ENCODE measurements at places on chromosomes 5 and 9.
A peak's percentile ranks its signal among the peaks of the same experiment; 100 is the strongest.

- no peak for DNase-seq
Observed at GRCh38 chr9:72952381-72952690, 517 bp downstream of the ALDH1A1 start.

- no peak for DNase-seq
Observed at GRCh38 chr9:107170801-107171200, 112.3 kb upstream of the RAD23B start.

DNA sequence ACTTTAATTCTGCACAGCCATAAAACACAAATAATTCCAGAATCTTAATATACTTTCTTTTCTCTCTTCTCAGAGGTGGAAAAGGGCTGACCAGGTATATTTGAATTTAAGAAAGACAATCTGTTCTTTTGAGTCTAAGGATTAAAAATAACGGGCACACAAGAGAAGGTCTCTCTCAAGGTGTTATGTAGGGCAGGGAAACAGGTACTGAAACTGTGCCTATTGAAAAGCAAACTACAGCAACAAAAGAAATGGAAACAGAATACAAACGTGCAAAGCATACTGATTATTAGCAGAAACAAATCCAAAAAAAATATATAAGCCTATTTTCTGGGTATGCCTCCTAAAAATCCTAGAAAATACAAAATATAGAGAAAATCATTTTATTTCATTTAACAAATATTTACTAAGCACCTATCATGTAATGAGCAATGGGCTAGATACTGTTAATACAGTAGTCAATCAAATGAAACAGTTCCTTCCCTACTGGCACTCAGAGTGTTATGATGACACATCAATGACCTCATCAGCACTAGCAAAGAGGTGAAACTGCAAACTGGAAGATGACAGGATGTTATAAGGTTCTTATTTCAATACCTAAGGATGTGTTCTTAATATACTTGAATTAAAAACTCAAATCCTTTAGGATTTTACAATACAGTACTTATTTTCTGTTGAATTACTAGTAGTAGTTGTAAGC is 87.7 kb downstream of the AUH start:
- DNase-seq: no peak

GRCh38 chr5:132055808-132056609 is 4.4 kb upstream of the IL3 start:
- DNase-seq: peak; percentile 38

DNA sequence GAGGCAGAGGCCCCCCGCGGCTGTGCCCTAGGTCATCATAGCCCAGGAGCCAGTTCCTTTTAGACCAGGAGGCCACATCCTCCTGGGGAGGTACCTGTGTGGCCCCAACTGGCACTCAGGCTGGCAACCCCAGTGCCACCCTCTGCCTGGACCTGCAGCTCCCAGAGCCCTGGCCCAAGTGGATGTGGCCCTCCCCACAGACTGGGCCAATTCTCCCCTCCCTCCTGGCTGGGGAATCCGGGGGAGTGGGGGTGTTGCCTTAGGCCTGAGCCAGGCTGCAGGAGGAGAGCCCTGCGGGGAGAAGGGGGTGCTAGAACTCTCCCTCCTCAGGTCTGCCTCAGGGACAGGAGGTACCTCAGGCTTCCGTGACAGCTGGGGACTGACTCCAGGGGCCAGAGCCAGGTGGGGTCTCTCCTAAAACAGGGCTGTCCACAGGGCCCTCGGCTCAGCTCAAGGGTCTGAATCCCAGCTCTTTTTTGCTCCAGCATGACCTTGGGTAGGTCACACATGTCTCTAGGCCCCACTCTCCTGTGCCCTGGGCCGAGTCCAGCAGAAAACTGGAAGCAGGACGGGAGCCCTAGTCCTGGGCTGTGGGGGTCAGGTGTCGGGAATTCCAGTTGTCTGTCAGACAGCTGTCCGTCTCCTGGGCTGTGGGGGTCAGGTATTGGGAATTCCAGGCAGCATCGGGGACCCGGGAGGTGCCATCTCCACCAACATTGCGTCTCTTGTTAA is 9.6 kb downstream of the DNLZ start:
- no peak for DNase-seq

DNA sequence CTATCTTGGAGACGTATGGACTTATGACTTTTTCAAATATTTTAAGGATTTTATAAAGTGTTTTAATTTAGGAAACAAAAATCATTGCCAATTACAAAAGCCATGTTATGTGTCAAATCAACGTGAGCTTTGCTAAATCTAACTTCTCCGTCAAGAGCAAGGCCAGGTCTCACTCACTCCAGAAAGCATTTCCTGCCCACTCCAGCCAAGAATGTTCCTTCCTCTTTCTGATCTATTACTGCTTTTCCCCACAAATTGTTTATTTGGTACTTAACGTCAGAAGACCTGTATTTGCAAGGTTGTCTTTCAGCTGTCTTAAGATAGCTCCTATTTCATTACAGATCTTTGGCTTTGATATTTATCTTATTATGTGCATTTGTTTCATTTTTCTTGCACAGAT is 193.5 kb upstream of the HAPLN1 start:
- DNase-seq: no peak
